ENCODE measurements at places on chromosomes 7 and 10.

GRCh38 chr7:22377703-22378102 lies 20.7 kb upstream of the RAPGEF5 start:
- no peak for DNase-seq

DNA sequence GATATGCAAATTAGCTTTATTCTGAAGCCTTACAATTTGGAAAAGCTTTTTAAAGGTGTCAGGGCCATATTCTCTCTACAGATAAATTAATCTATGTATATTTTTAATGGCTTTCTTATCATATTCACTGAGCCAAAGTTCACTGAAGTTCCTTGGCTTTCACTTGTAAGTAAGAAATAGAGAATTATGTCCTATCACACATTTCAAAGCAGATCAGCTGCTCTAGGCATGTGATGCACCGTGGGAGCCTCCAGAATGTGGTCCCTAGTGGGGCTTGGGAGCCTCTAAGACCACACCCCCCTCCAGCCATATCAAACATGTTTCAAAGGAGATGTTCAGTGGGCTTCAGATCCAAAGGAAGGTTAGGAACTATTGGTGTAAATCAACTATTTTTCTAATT lies 51.5 kb downstream of the LAMB4 start:
- DNase-seq, result no peak

- DNase-seq, result no peak
These were observed 861.5 kb downstream of the ANKRD7 start for GRCh38 chr7:119086026-119086425.

GRCh38 chr10:89019569-89020327 lies 29.1 kb downstream of the FAS start:
- no peak for DNase-seq

GRCh38 chr10:126094537-126094936 lies 198.2 kb downstream of the FANK1 start:
- DNase-seq, result no peak

DNA sequence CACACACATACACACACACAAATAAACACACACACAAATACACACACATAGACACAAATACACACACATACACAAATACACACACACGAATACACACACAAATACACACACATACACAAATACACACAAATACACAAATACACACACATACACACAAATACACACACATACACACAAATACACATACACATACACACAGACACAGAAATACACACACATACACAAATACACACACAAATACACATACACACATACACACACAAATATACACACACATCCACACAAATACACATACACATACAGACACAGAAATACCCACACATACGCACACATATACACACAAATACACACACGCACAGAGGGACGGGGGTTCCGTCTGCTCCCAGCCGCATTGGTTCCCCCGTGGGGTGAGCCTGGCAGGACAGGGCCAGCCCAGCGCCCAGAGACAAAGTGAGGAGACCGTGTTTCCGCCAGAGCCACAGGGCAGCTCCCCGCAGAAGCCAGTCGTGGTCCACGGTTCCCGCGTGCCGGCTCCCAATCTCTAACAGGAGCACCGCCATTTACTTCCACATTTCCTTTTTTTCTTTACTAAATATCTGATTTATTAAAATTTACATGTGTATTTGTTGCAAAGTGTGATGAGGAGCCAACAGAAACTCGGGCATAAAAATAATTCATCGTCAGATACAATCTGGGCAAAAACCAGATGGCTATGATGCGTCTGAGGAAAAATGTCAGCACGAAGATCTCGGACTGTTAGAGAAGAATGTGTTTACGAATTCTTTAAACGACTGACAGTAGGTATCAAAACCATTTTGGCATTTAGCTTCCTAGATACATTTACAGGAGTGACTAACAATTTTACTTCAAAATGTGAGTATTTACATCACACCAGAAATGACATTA lies 3.1 kb upstream of the KNDC1 start:
- no peak for DNase-seq

DNA sequence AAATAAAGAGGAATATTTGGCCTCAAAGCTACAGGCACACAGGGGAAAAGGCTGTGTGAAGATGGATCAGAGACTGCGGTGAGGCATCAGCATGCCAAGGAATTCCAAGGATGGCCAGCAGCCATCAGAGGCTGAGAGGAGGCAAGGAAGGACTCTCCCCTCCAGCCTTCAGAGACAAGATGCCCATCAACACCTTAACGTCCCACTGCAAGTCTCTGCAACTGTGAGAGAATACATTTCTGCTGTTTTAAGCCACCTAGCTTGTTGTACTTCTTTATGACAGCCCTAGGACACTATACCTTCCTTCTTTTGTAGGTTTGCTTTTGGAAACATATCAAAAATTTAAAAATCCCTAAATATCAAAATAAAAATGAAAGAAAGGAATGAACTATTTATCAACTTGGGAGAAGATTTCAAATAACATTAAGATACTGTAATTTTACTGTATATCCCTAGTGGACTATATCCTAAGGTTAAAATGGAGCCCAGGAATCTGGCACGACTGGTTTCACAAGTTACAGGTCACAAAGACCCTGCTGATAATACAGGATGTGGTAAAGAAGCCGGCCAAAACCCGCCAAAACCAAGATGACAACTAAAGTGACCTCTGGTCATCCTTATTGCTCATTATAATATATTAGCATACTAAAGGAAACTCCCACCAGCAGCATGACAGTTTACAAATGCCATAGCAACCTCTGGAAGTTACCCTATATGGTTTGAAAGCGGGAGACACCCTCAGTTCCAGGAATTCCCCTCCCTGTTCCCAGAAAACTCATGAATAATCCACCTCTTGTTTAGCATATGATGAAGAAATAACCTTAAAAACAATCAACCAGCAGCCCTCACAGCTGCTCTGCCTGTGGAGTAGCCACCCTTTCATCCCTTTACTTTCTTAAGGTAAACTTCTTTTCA lies 185.2 kb downstream of the AVL9 start:
- no peak for DNase-seq

DNA sequence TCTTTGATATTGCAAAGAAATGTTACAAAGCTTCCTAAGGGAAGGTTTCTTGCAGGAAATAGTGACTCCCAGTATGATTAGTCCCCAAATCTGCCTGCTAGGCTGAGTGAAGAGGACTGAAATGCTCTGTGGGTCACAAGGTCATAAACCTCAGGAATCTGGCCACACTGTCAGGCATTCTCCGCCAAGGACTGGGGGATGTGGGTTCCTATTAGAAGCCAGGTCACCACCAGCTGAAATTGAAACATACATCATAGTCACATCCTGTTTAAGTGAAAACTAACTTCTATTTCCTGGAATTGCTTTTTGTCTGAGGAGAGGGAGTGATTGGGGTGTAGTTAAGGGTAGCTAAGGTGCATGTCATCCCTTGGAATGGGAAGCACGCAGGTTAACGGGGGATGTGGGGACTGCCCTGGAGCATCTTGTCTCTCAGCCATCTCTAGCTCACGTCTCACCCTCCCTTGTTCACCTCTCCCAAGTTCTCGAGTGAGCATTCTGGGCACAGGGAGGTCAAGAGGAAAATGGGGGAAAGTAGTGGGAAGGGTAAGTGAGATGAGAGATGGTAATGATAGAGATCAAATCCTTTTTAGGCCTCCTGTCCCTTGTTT lies 12.0 kb upstream of the GSAP start:
- no peak for DNase-seq

GRCh38 chr7:139710036-139710435 lies 67.8 kb downstream of the HIPK2 start:
- DNase-seq, result no peak

GRCh38 chr7:130553398-130554029 lies 61.6 kb downstream of the MEST start:
- DNase-seq, result no peak

- DNase-seq, result no peak
These were observed 72.0 kb downstream of the KAT6B start for GRCh38 chr10:74898201-74898976.

DNA sequence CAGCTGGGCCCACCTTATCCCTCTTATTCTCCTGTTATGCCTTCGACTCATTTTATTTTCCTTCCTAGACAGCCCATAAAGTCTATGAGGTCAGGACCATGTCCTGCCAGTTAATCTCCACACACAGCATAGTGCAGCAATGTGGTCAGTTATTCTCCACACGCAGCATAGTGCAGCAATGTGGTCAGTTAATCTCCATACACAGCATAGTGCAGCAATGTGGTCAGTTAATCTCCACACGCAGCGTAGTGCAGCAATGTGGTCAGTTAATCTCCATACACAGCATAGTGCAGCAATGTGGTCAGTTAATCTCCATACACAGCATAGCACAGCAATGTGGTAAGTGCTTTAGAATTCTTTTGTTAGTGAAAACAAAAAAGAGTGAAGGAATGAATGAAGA lies 77.8 kb downstream of the TEX36 start:
- no peak for DNase-seq

DNA sequence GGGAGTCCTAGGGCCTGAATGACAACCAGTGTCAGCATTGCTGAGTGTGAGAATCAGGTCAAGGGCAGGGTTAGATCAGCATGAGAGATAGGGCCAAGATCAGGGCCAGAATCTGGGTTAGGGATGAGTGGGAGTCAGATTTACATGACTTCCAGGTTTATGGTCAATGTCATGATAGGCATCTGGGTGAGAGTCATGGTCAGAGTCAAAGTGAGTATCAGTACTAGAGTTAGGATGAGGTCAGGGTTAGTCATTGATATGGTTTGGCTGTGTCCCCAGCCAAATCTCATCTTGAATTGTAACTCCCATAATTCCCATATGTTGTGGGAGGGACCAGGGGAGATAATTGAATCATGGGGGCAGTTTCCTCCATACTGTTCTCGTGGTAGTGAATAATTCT lies 12.3 kb downstream of the MRPS24 start:
- DNase-seq, result no peak

DNA sequence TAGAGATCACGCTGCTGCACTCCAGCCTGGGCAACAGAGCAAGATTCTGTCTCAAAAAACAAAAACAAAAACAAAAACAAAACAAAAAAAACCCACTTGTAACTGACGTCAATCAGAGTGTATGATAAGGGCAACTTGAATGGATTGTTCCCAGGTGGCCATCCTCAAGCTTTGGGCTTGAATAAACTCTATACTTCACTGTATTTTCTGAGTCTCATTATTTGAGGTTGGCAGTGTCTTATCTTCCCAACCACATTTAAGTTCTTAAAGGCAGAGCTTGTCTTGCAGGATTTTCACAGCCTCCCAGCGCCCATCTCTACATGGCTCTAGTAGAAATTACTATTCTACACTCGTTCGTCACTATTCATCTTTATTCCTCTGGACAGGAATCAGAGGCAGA lies 5.1 kb upstream of the OAT start:
- no peak for DNase-seq

- no peak for DNase-seq
These were observed 64.9 kb downstream of the PRKG1 start for GRCh38 chr10:51139176-51139575.

DNA sequence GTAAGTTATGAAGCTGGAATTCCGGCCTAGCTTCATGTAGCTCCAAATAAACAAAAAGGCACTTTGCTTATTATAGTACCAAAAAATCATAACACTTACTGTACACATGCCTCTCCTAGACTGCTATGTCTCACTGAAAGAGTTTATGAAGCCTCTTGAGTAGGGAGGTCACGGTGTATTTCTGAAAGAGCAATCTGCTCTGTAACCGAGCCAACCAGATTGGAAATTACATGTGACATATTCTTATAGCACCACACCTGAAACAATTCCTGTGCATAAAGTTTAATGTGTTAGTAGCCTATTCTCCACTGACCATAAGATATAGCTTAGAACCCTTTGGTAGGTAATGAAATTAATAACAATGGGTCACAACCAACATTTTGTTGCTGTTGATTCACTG lies 1.3 kb upstream of the FAM3C start:
- DNase-seq, result no peak

DNA sequence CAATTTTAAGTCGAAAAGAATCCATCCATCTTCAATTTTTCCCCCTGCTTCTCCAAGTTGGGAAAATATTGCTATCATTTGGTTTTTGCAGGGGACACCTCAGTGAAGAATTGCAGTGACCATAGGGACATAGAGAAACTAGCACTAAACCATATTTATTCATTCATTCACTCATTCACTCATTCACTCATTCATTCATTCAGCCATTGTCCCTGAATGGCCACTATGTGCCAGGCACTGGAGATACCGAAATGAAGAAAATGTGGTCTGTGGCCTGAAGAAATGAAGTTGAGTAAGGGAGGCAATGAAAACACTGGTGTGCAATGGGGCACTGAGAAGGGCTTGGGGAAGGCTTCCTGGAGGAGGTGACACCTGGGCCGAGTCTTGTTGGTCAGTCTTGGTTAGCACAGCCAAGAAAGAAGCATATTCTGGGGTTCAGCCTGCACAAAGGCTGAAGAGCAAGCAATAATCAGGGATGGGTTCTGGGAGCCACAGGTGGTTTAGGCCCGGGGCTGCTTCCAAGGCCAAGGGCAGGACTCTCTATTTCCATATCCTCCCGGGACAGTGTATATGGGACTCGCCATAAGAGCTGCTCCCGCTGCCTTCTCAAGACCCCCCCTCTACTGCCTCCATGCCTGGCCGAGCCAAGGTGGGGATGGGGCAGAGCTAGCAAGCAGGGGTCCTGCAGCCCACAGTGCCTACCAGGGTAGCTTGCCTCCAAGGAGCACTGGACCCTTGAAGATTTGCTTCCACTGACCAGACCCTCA lies 25.5 kb upstream of the C10orf105 start:
- DNase-seq, result no peak

- no peak for DNase-seq
These were observed 67.3 kb downstream of the PHYHIPL start for GRCh38 chr10:59243611-59244195.

DNA sequence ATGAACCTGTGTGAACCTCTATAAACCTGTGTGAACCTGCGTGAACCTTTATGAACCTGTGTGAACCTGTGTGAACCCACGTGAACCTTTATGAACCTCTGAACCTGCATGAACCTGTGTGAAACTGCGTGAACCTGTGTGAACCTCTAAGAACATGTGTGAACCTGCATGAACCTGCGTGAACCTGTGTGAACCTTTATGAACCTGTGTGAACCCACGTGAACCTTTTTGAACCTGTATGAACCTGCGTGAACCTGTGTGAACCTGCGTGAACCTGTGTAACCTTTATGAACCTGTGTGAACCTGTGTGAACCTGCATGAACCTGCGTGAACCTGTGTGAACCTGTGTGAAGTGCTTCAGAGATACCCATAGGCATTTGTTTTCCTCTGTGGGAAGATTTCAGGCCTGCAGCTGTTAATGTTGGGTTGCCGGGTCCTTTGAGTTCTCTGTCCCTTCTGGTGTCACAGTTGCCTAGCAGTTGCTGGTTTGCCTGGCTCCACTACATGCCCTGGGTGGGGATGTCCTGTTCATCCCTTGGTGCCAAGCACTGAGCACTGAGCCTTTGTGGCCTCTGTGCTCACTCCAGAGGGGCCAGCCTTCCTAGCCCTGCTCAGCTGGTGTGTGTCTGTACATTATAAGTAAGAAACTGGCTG lies 97.9 kb downstream of the DOCK1 start:
- no peak for DNase-seq

DNA sequence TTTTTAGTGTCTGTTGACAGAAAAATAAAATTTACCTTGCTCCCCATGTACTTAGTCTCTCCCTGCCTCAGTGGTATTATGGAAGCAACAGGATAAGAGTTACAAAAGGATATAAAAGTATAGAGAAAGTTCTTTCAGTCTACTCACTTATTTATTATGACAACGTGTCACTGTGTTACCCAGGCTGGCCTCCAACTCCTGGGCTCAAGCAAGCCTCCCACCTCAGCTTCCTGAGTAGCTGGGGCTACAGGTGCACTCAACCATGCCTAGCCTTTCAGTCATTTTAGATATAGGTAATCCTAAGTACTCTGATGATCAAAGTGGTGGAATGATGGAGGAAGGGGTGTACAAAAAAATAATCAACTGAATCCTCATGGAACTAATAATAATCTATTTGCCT lies 215.2 kb upstream of the MKLN1 start:
- no peak for DNase-seq

Measured in stimulated activated CD4-positive, alpha-beta T cell treated with anti-CD3 and anti-CD28 coated beads, Interleukin-4, amount 100 ng/mL, for 4 hours (primary cell).